ENCODE measurements at places on chromosomes 3 and 15.

DNA sequence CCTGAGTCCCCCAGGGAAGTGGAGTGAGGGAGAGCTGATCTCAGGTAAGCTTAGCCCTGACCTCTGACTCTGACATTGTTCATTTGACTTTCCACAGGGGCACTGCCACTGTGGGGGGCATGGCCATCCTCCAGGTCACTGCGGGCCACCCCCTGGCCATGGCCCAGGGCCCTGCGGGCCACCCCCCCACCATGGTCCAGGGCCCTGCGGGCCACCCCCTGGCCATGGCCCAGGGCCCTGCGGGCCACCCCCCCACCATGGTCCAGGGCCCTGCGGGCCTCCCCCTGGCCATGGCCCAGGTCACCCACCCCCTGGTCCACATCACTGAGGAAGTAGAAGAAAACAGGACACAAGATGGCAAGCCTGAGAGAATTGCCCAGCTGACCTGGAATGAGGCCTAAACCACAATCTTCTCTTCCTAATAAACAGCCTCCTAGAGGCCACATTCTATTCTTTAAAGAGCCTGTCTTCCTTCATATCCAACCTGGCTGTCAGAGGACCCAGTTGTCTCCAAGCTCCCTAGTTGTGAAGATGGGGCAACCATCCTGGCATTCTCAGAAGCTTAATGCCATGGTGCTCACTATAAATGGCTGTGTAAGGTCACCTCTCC, 1.9 kb upstream of the DISP2 start:
- no peak for DNase-seq

DNA sequence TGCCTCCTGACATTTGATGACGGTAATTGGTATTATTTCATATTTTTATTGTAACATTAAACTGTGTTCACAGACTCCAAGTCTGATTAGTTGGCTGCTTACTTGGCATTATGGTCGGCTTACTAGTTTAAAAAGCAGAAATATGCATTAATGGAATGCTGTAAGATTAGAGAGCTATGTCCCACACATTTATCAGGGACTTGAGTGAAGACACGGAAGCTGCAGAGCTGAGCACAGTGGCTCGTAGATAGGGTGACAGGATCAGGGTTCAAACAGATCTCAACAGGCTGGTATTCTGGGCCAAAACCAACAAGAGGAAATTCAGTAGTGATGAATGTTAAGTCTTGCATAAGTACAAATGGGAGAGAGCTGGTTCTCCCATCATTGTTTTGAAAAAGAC, 113.8 kb downstream of the ADAMTSL3 start:
- no peak for DNase-seq

GRCh38 chr3:10192953-10193691, 28.4 kb downstream of the IRAK2 start:
- DNase-seq, result peak; percentile 38

GRCh38 chr3:99720985-99721632, 82.7 kb downstream of the COL8A1 start:
- no peak for DNase-seq

DNA sequence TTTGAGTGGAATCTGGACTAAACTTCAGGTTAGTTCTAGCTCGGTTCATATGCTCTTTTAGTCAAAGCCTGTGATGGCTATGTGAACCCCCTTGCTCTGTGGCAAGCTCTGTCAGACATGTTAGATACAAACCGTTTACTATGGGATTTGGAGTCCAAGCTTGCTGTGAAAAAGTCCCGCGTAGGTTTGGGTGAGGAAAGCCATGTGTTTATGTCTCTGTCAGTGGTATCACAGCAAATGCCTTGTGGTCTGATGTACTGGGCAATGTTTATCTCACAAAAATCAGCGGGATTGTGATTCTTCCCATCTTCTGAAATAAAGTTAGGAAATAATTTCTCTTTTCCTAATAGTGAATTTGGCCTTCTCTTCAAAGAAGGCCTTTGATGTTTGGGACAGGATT, 5.0 kb downstream of the BOC start:
- DNase-seq, result no peak

GRCh38 chr15:32688151-32688639, 29.6 kb upstream of the GREM1 start:
- DNase-seq, result no peak

- DNase-seq, result peak; percentile 52
These were observed 7.7 kb downstream of the BCL6 start for GRCh38 chr3:187737368-187738070.

GRCh38 chr3:14144423-14145075, 19.7 kb downstream of the TMEM43 start:
- DNase-seq, result peak; percentile 87

- no peak for DNase-seq
These were observed 6.8 kb upstream of the SNX22 start for GRCh38 chr15:64144565-64145281.

GRCh38 chr15:52337198-52337853, 41.7 kb upstream of the MYO5C start:
- no peak for DNase-seq

- DNase-seq, result no peak
These were observed 502.9 kb downstream of the SHQ1 start for GRCh38 chr3:72345237-72345878.

DNA sequence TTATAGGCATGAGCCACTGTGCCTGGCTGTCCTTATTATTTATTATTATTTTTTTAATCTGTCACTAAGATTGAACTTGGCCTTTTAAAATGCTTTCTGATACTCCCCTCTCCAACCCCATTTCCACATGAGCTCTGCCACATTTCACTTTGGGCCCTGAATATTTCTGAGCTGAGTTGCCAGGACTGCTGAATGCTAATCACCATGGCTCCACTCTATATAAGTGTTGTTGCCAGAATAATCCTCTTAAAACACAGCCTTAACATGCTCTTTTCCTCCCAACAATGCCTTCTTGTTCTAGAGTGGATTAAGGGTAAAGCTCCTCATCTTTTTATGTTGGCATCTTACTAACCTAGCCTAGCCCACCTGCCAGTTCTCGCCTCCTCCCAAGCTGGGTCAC, 124.4 kb downstream of the PDZRN3 start:
- no peak for DNase-seq

DNA sequence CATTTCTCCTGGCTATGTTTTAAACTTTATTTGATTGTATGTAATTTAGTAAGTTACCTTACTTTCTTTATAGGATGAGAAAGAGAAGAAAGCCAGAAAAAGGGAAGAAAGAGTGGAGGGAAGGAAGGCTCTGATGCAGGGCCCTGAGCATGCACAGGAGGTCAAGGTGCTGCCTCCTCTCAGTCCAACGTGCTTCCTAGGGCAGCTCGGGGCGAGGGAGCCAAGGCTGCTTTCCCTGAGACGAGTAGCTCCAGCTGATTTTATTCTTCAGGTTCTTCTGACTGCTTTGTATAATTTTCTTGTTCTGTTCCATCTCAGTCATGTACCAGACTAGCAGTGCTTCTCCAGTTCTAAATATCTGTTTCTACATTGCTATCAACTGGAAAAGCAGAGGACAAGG, 3.4 kb downstream of the CORO2B start:
- DNase-seq, result no peak

- DNase-seq, result no peak
These were observed 12.4 kb upstream of the ZNF770 start for GRCh38 chr15:35000511-35000910.

GRCh38 chr15:43244092-43244491, 22.6 kb downstream of the TGM5 start:
- DNase-seq, result no peak

- DNase-seq, result no peak
These were observed 2.4 kb downstream of the PLXNA1 start for GRCh38 chr3:126985132-126985985.

DNA sequence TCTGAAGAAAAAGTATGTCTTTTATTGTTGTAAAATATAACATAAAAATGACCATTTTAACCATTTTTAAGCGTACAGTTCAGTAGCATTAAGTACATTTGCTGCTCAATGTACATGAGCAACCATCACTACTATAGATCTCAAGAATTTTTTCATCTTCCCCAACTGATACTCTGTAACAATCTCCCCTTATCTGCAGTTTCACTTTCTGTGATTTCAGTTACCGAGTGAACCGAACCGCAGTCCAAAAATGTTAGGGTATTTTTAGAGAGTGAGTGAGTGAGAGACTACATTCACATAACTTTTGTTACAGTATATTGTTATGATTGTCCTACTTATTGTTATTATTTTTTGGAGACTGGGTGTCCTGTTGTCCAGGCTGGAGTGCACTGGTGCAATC, 9.0 kb upstream of the SLC25A26 start:
- DNase-seq, result no peak

DNA sequence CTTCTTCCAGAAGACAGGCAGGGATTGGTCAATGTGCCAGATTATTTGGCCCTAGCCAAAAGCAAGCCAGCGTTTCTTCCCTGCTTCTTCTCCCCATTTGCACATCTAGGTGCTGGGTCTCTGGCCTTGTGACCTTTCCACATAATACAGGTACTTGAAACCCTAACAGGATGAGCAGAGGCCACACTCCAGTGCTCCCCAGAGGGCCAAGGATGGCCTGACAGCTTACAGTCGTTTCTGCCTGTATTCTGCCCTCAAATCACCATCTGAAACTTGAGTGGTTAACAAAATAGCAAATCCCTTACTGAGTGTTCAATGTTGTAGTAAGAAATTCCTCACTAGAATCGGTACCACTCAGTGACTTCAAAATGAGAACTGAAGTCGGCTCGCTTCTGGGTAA, 29.1 kb downstream of the MKRN2 start:
- DNase-seq, result no peak

DNA sequence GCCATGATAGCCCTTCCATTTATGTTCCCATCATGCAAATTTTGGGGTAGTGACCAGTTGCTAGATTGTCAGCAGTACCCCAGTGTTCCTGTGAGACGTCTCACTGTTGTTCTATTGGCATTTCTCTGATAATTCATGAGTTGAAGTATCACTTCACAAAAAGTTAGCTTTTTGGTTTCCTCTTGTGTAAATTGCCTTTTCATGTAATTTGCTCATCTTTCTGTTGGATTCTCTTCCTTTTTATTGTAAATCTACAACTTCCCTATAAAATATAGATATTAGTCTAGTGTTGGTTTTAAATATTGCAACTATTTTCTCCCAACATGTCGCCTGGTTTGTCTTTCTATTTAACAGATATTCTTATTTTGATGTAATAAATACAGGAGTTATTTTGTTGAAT, 7.5 kb upstream of the A4GNT start:
- no peak for DNase-seq

DNA sequence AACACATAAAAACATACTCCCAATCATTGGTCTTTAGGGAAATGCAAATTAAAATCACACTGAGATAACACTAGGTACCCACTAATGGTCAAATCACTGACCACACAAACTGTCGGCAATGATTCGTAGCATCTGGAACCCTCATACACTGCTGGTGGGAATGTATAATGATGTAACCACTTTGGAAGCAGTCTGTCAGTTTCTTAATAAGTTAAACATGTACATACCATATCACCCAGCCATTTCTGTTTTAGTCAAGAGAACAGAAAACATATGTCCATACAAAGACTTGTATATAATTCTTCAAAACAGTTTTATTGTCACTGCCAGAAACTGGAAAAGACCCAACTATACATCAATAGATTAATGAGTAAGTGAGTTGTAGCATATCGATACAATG, 63.3 kb upstream of the LRRC3B start:
- no peak for DNase-seq

GRCh38 chr3:27093771-27094170, 275.4 kb downstream of the NEK10 start:
- no peak for DNase-seq

DNA sequence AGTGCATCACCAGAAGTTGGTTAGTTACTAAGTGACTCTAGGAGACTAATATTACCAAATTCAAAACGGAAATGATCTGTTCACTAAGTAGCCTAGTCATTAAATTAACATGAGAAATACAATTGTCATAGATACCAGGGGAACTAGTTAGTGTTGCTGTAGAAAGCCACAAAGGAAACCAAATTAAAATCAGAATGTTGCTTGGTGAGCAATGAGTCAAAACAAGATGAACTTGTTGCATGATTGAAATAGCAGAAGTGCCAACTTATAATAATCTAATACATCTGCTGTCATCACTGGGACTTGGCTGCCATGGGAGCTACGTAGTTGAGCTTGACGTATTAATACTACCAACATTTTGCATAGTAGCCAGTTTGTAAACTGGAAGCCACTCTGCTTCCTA, 458.1 kb downstream of the DIPK2A start:
- DNase-seq, result no peak

DNA sequence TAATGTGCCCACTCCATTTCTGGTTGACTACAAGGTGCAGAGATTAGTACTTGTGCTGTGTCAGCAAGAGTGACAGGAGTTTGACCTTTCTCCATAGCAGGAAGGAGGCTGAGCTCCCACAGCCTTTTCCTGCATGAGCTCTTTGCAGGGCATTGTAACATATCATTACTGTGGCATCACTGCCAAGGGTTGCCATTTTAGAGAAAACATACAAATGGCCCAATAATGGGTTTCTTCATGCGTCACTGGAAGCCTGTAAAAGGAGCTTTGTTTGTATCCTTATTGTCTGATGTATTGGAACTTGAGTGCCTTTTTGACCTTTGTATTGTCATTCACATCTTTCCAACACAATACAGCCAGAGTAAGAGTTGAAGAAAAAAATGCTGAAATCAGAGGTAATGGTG, 323.0 kb upstream of the CDIN1 start:
- DNase-seq, result no peak

- no peak for DNase-seq
These were observed 3.8 kb downstream of the IVD start for GRCh38 chr15:40409366-40409765.

DNA sequence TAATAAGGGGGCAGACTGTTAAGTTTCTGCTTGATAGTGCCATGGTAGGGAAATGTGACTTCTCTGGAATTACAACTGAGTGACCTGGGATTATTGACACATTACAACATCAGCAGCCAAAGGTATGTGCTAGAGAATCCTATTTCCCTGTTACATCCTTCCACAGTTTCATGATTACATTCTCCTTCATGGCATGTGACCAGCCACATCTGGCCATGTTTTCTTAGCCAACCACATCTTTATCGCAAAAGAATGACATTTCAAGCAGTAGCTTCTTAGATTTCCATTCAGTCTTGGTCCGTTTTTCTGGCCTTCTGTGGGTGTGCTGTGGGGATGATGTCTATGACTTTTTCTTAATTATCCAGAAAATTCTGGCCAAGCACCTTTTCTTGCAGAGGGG, 45.4 kb upstream of the CTDSPL start:
- no peak for DNase-seq

GRCh38 chr3:44436181-44436580, 41.3 kb downstream of the ZNF445 start:
- DNase-seq, result no peak

GRCh38 chr3:130093741-130094391, 12.2 kb downstream of the ALG1L2 start:
- no peak for DNase-seq

DNA sequence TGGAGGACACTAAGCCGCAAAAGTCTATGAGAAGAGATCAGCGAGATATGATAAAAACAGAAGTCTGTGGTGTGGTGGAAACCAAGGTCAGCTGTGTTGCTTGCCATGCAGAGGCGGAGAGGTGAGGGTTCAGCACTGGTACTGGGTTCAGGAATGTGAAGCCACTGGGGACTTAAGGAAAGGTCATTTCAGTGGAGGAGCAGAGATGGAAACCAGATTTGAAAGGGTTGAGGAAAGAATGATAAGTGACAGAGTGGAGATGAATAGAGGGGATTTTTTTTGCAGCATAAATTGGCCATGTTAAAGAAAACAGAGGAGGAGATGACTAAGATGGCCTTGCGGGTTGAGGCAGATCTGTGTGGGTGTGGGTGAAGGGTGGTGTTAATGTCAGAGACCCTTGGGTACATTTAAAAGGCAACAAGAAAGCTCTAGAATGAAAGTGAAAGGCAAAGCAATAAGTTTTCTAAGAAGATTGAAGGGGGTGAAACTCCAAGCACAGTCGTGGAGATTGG, 265.5 kb downstream of the ADAMTSL3 start:
- no peak for DNase-seq

All from T-cell (primary cell).